ENCODE measurements at places on chromosomes 7 and 10.

DNA sequence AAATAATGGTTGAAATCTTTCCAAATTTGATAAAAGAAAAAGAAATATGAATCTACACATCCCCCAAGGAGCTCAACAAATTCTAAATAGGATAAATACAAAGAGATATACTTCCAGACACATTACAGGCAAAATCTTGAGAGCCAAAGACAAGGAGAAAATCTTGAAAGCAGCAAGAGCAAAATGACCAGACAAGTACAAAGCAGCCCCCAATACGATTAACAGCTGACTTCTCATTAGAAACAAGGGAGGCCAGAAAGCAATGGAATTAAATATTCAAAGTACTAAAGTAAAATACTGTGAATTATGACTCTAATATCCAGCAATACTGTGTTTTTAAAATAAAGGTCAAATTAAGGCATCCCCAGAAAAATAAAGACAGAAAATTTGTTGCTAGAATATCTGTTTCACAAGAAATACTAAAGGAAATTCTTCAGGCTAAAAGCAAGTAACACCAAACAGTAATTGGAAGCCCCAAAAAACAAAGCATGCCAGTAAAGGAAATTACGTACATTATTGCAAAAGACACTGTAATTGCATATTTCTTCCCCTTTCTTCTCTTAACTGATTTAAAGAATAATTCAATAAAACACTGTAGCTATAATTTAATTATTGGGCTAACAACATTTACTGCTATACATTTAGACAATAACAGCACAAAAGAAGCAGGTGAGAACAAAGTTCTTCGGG lies 36.4 kb downstream of the ZNF438 start:
- H3K27me3 ChIP-seq: no peaks in the 10 kb centered on the region
- no peak overlapping the region for H3K4me3 ChIP-seq
- no peak for DNase-seq
- H3K27ac ChIP-seq: peak overlapping the region; percentile 63

- DNase-seq: no peak
- H3K4me3 ChIP-seq: no peak overlapping the region
- no peak overlapping the region for H3K27ac ChIP-seq
- peaks cover 22% of the 10 kb centered on the region for H3K27me3 ChIP-seq
- H3K4me1 ChIP-seq: peaks cover 2% of the 10 kb centered on the region
Observed at GRCh38 chr7:156155988-156156733, 343.9 kb upstream of the SHH start.

DNA sequence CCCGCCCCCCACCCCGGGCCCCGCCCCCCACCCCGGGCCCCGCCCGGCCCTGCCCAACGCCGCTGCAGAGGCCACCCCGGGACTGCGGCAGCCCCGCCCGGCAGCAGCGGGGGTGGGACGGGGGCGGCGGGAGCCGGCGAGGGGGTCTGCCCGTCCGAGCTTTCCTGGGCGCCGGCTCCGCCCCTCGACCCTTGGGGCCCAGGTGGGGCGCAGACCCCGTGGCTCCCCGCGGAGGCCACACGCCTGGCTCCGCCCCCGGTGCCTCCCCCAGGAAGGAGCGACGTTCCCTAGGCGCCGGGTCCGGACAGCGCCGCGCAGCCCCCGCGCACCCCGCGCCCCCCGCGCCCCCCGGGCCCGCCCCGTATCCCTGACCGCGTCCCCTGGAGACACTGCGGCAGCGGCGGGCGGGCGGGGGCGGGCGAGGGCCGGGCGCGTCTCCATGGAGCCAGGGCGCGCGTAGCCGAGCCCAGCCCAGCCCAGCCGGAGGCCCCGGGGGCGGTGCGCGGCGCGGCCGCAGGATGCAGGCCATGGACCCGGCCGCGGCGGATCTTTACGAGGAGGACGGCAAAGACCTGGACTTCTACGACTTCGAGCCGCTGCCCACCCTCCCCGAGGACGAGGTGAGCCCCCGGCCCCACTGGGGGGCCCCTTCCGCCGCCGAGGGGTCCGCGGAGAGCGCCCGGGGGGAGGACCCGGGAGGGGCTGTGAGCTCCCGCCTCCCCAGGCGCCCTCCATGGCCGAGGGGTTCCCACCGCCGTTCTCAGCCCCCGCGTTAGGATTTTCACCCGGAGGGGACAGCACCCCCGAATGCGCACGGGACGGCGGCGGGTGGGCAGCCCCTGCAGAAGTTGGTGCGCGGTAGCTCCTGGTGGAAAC lies at the start of gene KNDC1:
Gene KNDC1, plus strand, starts transcription at position 270 of the 876 bp plus-strand sequence. Its CDS starts 249 bp downstream, at position 519.
- no peak within 1 kb of the TSS for H3K27ac ChIP-seq
- DNase-seq: no peak
- peaks cover 30% of the 10 kb centered on the region for H3K27me3 ChIP-seq

GRCh38 chr10:33722067-33722466 lies 387.6 kb upstream of the NRP1 start:
- peaks cover 6% of the 10 kb centered on the region for H3K27me3 ChIP-seq
- H3K4me1 ChIP-seq: no peaks in the 10 kb centered on the region
- no peak for DNase-seq
- no peak overlapping the region for H3K27ac ChIP-seq
- H3K36me3 ChIP-seq: peaks cover 2% of the 10 kb centered on the region

DNA sequence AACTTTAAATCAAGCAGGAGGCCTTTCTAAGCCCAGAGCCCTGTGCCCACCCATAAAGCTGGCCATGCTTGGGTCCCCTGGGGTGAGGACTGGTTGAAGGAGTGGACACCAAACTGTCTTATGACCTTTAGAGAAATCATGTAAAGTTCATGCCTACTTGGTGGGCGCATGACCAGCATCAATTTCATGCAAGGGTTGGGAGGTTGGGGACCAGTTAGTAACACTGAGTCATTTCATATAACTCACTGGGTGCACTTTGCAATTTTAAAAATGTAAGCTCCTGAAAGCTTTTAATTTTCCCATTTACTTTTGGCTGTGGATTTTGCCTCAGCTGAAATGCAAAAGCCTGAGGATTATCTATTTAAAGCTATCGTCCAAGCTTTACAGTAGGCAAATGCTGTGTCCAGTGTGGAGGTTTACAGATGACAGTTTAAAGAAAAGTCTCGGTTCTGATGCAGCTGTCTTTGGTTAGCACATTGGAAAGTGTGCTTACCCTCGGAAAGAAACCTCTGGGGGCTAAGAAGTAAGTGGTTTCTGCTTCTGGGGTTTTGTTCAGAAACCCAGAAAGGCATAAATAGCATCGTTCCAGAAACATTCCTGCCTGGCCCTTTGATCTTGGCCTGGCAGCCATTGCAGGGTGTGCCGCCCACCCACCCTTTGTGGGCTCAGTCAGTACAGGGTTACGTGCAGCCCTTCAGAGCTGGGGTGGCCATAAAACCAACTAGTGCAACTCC lies 48.8 kb upstream of the CHST15 start:
- DNase-seq: no peak
- H3K27ac ChIP-seq: no peak overlapping the region
- no peaks in the 10 kb centered on the region for H3K4me1 ChIP-seq
- no peaks in the 10 kb centered on the region for H3K36me3 ChIP-seq
- H3K4me3 ChIP-seq: no peak overlapping the region
- H3K27me3 ChIP-seq: peaks cover 22% of the 10 kb centered on the region

- H3K4me3 ChIP-seq: no peak overlapping the region
- no peak for DNase-seq
- no peaks in the 10 kb centered on the region for H3K36me3 ChIP-seq
- no peak overlapping the region for H3K27ac ChIP-seq
Observed at GRCh38 chr7:6725003-6725402, 18.3 kb upstream of the ZNF12 start.

GRCh38 chr7:75630549-75630948 lies 108.2 kb downstream of the HIP1 start:
- no peak overlapping the region for H3K27ac ChIP-seq
- no peaks in the 10 kb centered on the region for H3K4me1 ChIP-seq
- DNase-seq: no peak
- H3K4me3 ChIP-seq: no peak overlapping the region
- H3K27me3 ChIP-seq: no peaks in the 10 kb centered on the region

- H3K27ac ChIP-seq: no peak overlapping the region
- H3K27me3 ChIP-seq: no peaks in the 10 kb centered on the region
- H3K4me1 ChIP-seq: no peaks in the 10 kb centered on the region
- H3K4me3 ChIP-seq: no peak overlapping the region
Observed at GRCh38 chr10:67297637-67298181, 371.9 kb downstream of the LRRTM3 start.

- H3K4me1 ChIP-seq: peaks cover 7% of the 10 kb centered on the region
- H3K36me3 ChIP-seq: no peaks in the 10 kb centered on the region
- no peaks in the 10 kb centered on the region for H3K27me3 ChIP-seq
- H3K27ac ChIP-seq: no peak overlapping the region
- DNase-seq: no peak
Observed at GRCh38 chr7:135704074-135704473, 23.9 kb downstream of the SLC13A4 start.

GRCh38 chr7:39265641-39266591 lies 288.2 kb downstream of the POU6F2 start:
- peaks cover 2% of the 10 kb centered on the region for H3K36me3 ChIP-seq
- no peak overlapping the region for H3K27ac ChIP-seq
- DNase-seq: no peak
- H3K27me3 ChIP-seq: peaks cover 13% of the 10 kb centered on the region
- no peak overlapping the region for H3K4me3 ChIP-seq

GRCh38 chr7:70215491-70215890 lies 617.2 kb downstream of the AUTS2 start:
- no peak overlapping the region for H3K4me3 ChIP-seq
- no peaks in the 10 kb centered on the region for H3K27me3 ChIP-seq

DNA sequence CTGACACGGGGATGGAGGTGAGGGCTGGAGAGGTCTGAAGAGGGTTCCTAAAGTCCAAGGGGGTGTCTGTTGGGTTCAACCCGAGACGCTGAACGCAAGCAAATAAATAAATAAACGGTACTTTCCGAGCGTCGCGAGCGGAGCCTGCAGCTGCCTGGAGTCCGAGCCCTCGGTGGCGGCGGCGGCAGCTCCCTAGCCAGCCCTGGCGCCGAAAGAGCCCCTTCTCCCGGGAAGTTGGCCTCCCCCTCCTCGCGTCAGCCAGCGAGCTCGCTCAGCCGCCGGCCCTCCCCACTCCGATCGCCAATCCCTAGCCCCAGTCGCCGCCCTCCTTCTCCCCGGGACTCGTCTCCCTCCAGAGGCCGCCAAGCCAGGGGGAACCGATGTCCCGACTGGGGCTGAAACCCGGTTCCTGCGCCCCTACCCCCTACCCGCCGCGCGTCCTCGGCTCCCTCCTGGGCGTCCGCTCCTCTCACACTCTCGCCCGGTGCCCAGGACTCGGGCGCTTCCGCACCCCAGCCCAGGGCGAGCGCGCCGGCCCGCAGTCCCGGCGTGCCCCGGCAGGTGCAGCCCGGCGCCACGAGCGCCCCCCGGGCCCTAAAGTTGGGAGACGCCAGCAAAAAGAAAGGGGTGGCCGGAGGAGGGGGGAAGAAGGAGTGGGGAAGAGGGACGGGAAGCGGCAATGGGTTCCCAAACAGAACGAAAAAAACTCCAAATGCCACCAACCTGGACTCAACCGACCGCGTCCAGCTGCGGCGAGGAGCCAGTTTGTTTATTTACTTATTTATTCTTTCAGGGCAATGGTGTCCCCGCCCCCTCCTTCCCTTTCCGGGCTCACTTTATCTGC lies at the start of gene GFRA1:
Gene GFRA1, minus strand, starts transcription at position 767 of the 844 bp plus-strand sequence. CDS start 1,177 bp downstream, outside the sequence.
- H3K4me1 ChIP-seq: no peaks in the 10 kb centered on the region
- peaks cover 3% of the 10 kb centered on the region for H3K36me3 ChIP-seq
- peaks cover 30% of the 10 kb centered on the region for H3K27me3 ChIP-seq
- no peak for DNase-seq
- H3K4me3 ChIP-seq: no peak within 1 kb of the TSS

DNA sequence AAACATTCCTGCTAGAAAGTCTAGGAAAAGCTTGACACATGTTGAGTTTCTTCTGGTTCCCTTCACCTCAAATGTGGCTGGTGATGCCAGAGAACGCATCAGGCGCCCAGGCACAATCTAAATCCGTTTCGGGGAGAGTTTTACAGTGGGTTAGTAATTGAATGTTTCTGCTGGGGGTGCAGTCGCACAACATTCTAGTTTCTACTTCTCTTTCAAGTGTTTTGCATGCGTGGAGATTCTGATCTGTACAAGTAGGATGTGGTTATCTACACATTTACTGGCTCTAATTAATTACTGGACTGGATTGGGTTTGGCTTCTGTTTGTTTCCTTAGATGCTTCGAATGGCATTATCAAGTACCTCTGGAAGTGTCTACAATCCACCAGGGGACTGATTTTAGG lies 173.8 kb downstream of the TMEM26 start:
- H3K36me3 ChIP-seq: no peaks in the 10 kb centered on the region
- H3K4me3 ChIP-seq: no peak overlapping the region
- peaks cover 6% of the 10 kb centered on the region for H3K27me3 ChIP-seq
- H3K4me1 ChIP-seq: no peaks in the 10 kb centered on the region

GRCh38 chr7:91628742-91629141 lies 251.8 kb downstream of the MTERF1 start:
- no peak overlapping the region for H3K4me3 ChIP-seq
- no peaks in the 10 kb centered on the region for H3K27me3 ChIP-seq
- H3K36me3 ChIP-seq: no peaks in the 10 kb centered on the region
- DNase-seq: no peak

DNA sequence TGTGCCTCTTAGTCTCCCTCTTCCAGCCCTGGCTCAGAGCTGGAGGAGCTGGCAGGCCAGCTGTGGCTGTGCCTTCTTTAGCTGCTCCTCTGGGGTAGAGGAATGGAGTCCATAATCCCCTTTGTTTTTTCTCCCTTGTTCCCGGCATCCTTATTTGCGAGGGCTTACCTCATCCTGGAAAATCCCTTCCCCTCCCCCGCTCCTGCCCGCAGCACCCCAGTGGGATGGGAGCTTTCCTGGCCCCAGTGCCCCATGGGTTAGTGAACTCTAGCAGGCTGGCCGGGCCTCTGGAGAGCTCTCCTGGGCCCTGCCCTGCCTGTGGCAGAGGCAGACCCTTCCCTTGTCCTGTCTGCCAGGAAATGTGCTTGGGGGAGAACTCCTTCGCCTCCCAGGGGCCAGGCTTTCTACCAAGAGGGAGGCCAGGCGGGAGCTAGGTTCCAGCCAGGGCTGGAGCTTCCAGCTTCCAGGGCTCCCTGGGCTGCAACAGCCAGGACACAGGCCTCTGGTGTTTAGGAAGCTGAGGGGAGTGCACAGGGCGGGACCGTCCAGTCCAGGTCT lies 16.5 kb upstream of the TRIM8 start:
- no peaks in the 10 kb centered on the region for H3K27me3 ChIP-seq
- no peak overlapping the region for H3K4me3 ChIP-seq

DNA sequence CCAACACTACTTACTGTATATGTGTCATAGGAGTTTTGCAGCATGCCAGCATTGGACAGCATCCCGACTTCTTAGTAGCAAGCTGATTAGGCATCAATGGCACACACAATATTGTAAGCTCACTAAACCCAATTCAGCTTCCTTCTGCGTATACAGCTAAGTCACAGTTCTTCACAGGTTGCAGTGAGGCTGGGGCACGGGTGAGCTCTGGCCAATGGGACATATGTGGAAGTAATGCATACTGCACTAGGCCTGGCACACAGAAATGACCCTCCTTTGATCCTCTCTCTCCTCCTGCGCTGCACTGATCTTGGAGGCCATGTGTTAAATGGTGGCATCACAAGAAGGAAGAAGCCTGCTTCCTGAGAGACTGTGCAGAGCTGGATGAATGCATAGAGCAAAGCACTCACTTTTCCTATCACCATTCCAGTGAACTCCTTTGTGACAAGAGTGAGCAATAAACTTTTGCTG lies 11.9 kb downstream of the RAB11FIP2 start:
- H3K4me1 ChIP-seq: peaks cover 1% of the 10 kb centered on the region
- no peak overlapping the region for H3K27ac ChIP-seq
- no peak overlapping the region for H3K4me3 ChIP-seq
- no peak for DNase-seq
- H3K27me3 ChIP-seq: no peaks in the 10 kb centered on the region
- peaks cover 21% of the 10 kb centered on the region for H3K36me3 ChIP-seq

- H3K4me1 ChIP-seq: peaks cover 12% of the 10 kb centered on the region
- DNase-seq: no peak
- H3K36me3 ChIP-seq: no peaks in the 10 kb centered on the region
Observed at GRCh38 chr10:3484306-3485056, 300.5 kb downstream of the KLF6 start.

GRCh38 chr7:44998153-44998871 lies 1.7 kb upstream of the CCM2 start:
- H3K36me3 ChIP-seq: peaks cover 8% of the 10 kb centered on the region
